ENCODE measurements at places on chromosomes 4 and X. TPM values are rescaled to one million over a fixed set of nuclear protein-coding genes. Genes with fewer than 3 reads are reported as not detected.

Gene GAB3
- total RNA-seq = 19.9 TPM

Gene SPANXN4
- not detected for total RNA-seq

Gene UGT8
- total RNA-seq = 0.56 TPM

Gene TIMM8A
- total RNA-seq = 11.4 TPM

Gene VCX3A
- total RNA-seq = not detected

Gene RTL9
- not detected for total RNA-seq

Gene CCDC110
- 0.35 TPM for total RNA-seq

DNA sequence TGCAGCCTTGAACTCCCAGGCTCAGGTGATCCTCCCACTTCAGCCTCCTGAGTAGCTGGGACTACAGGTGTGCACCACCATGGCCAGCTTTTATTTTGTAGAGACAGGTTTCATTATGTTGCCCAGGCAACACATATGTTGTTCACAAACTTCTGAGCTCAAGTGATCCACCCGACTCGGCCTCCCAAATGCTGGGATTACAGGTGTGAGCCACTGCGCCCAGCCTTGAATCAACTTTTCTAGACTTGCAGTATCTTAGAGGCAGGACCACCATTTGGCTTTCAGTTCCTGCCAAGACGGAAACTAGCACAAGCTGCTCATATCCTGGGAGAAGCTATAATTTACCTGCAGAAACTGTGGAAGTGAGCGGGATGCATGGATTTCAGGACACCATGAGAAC, 19.9 kb downstream of the NAT8L start:
- H3K27me3 ChIP-seq = no peaks in the 10 kb centered on the region
- no peaks in the 10 kb centered on the region for H3K4me1 ChIP-seq
- no peaks in the 10 kb centered on the region for H3K36me3 ChIP-seq
- no peak overlapping the region for H3K4me3 ChIP-seq

GRCh38 chr4:39502019-39502663, 25.1 kb downstream of the UGDH start:
- H3K27me3 ChIP-seq = no peaks in the 10 kb centered on the region
- H3K27ac ChIP-seq = no peak overlapping the region
- peaks cover 4% of the 10 kb centered on the region for H3K36me3 ChIP-seq
- H3K4me1 ChIP-seq = no peaks in the 10 kb centered on the region

GRCh38 chr4:3360777-3361176, 68.0 kb downstream of the RGS12 start:
- no peak for DNase-seq
- peaks cover 5% of the 10 kb centered on the region for H3K27me3 ChIP-seq
- H3K4me3 ChIP-seq = no peak overlapping the region
- H3K36me3 ChIP-seq = no peaks in the 10 kb centered on the region
- no peak overlapping the region for H3K27ac ChIP-seq

DNA sequence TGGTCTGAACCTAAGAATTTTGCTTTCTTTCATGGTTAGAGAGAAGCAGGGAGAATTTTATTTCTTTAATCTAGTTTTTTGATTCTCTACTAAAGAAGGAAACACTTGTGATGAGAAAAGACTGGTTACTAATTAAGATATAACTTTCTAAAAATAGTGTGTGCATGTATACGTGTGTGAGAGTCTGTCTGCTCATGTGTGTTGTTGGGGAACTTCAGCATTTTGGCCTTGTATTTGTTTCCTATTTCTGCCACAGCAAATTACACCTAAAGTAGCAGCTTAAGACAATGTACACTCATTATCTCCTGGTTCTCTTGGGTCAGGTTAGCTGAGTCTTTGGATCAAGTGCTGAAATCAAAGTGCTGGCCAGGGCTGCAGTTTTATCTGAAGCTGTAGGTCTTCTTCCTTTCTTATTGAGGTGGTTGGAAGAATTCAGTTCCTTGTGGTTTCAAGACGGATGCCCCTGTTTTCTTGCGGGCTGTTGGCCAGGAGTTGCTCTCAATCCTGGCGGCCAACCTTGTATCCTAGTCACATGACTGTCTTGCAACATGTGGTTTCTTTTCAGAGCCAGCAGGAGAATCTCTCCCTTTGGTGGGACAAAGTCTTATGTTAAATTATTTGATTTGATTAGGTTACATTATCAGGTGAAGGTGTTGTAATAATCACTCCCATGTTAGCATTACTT, 188.4 kb upstream of the CLNK start:
- H3K4me1 ChIP-seq = no peaks in the 10 kb centered on the region
- no peaks in the 10 kb centered on the region for H3K27me3 ChIP-seq
- H3K4me3 ChIP-seq = no peak overlapping the region
- no peaks in the 10 kb centered on the region for H3K36me3 ChIP-seq
- no peak overlapping the region for H3K27ac ChIP-seq
